Activated T-cell treated with anti-CD3 and anti-CD28 coated beads, Interleukin-2, amount 50 U/mL, for 1 hour (primary cell): ENCODE measurements at places on chromosomes 1 and 21.

GRCh38 chr1:92956254-92957029 is 4.8 kb downstream of the DIPK1A start:
- DNase-seq, result no peak

DNA sequence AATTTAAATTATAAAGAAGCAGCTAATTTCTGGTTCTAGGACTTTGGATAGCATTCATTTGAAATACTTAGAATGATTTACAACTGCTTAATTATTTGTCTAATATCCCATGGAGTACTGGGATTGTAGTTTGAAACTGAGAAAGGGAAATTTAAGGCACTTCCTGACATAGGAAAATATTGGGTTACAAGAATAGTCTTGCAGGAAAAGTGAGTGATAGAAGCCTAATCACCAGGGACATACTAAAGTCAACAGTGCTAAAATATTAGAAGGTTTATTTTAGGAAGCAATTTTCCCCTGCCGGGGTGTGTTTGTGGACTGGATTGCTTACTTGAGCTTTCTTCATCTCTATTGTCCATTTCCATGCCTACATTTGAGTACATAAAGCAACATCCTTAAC is 661.6 kb downstream of the ADGRL2 start:
- DNase-seq, result no peak

- no peak for DNase-seq
These were observed 13.7 kb downstream of the TFAP2E start for GRCh38 chr1:35586808-35587207.

DNA sequence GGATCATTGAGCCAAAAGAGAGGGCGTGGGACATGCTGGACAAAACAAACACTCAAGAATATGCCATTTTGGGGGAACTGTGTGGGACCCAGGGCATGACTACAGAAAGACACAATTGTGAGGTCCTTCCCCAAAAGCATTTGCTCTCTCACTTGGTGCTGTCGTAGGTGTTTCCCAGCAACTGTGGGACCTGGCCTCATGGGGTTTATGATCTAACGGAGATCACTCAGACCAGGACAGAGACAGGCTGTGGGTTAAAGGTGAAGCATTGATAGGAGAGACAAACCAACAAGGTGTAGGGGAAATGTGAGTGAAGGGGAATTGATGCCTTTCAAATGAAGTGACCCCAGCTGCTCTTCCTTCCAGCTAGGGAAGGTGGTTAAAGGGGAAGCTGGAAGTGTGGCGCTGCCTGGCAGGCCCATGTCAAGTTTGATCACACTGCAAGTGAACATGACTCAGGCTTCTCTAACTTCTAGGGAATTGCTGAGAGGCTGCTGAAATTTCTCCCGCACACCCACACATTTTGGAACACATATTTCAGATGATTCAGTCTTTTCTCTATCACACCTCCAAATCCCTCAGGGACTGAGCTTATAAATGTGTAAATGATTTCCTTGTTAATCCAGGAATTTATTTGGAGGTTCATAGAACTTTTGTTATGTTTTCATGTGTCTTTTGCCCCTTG is 30.2 kb downstream of the TRAF5 start:
- no peak for DNase-seq

GRCh38 chr1:162565460-162565859 is 3.9 kb downstream of the UAP1 start:
- DNase-seq, result no peak

DNA sequence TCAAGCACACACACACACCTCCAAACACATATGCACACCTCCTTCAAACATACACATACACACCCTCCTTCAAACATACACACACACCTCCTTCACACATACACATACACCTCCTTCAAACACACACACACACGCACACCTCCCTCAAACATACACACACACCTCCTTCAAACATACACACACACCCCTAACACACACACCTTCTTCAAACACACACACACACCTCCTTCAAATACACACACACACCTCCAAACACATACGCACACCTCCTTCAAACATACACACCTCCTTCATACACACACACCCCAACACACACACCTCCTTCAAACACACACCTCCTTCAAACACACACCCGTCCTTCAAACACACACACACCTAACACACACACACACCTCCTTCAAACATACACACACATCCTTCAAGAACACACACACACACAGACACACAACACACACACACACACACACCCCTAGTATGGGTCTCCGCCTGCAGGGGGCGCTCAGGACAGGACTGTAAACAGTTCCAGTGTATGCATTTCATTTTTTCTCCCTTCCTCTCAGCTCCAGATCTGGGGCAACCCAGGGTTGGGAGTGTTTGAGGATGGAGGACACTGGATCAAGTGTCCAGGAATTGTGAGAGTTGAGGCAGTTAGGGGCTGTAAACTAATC is 12.1 kb downstream of the LGR6 start:
- no peak for DNase-seq

- DNase-seq, result no peak
These were observed 542.5 kb upstream of the PKN2 start for GRCh38 chr1:88141499-88142074.

GRCh38 chr21:14617040-14617393 is 70.9 kb upstream of the SAMSN1 start:
- DNase-seq, result no peak

DNA sequence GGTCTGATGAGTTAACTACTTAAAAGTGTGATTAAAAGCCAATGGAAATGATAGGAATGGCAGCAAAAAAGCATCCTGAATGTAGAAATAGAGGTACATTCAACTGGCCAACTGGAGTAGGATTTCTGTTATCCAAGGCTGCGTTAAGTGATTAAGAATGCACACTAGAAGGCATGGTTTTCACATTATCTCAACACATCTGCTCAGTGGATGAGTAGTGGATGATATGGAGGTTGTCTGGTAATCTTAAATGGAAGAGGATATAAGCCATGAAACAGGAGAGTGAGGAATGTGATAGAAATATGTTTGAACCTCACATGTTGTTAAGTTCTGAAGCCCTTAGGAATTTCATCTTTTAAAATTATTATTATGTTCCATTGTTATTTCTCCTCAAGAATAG is 839.9 kb downstream of the USP25 start:
- DNase-seq, result no peak

GRCh38 chr1:211738691-211739301 is 63.4 kb upstream of the NEK2 start:
- no peak for DNase-seq

DNA sequence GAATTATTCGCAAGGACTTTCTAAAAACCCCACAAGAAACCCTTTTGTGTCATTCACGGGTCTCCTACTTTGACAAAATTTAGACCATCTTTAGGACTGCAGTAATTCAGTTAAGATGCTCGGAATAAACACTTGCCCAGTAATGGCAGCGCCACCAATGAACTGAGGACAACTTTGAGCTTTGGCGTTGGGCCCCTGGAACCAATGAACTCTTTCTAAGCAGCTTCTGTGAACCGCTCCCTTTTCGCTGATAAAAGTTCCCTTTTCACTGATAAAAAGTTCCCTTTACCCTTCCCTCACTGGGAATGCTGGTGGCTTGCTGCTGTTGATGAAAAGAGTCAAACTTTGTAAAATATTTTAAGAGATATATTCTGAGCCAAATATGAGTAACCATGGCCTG is 1.5 kb upstream of the MRPL55 start:
- no peak for DNase-seq

DNA sequence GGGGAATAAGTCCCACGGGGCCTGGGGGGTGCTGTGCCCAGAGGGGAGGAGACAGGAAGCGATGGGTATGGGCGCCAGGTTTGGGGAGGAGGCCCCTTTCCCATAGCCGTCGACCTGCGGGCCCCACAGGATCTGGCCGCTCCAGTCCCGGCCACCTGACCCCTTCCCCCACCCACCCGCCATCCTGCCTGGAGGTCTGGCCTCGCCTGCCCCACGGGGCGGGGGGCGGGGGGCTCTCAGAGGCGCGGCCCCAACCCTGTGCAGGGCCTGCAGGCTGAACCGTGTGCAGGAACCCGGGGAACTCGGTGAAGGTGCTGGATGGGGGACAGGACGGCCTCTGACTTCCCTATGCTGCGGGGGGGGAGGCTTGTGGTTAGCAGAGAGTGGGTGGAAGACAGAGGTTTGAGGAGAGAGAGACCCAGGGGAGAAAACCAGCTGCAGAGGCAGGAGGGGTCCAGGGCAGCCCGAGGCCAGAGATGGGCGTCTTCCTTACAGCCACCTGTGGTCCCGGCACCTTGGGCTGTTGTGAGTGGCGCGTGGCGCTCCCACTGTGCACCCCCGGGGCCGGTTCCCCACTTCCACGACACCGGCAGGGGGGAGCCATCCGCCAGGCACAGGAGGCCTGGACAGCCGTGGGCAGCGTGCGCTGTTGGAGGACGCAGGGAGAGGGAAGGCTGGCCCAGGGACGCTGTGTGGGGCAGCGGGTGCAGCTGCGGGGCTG is 2.5 kb upstream of the TNFRSF18 start:
- DNase-seq, result peak; percentile 61

DNA sequence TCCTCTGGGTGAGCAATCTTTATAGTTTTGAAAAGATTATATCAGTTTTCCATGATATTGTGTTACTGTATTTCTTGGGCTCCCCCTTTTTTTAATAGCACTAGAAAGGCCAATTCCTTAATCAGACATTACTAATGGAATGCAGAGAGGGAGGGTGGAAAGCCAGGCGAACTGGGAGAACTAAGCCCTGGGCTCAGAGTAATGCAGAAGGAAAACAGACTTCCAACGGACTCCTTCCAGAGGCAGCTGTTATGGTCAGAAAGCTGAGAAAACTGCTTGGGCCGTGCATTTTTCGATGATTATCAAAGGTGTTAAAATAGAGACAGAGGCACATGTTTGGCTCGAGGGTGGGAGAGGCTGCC is 206.3 kb downstream of the FOXD2 start:
- no peak for DNase-seq

DNA sequence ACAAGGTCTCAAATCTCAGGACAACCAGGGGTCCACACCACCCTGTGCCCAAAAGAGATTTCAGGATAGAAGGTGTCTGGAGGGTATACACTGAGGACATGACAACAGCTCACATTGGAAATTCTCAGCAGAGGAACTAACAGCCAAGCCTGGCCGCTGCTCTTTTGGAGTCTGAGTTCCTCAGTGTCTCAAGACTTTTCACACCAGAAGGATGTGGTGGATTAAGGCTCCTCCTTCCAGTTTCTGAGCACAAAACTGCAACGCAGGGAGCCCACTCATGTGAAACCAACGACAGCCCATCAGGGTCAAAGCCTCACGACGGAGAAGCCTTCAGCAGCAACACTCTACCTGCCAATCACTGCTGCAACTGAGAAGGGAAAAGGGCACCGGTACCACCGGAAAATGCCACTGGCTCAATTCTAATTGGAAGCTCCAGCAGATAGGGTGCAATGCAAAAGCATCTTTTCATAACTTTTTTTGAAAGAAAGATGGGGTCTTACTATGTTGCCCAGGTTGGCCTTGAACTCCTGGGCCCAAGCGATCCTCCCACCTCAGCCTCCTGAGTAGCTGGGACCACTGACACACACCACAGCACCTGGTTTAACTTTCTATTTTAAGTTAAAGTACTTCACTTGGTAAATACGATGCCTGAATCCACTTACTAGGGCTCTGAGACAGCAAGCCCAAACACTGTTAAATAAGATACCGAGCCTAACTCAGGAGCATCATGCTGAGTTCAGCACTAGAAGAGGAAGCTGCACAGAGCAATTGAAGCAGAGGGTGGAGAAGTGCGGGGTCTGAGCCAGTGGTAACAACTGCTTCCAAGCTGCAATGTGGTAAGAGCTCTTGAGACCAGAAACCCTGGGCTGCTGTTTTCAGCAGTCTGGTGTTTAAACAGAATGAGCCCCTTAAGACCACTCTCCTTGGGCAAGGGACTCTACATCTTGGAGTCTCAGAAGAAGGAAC is 7.8 kb downstream of the CAPZB start:
- no peak for DNase-seq

DNA sequence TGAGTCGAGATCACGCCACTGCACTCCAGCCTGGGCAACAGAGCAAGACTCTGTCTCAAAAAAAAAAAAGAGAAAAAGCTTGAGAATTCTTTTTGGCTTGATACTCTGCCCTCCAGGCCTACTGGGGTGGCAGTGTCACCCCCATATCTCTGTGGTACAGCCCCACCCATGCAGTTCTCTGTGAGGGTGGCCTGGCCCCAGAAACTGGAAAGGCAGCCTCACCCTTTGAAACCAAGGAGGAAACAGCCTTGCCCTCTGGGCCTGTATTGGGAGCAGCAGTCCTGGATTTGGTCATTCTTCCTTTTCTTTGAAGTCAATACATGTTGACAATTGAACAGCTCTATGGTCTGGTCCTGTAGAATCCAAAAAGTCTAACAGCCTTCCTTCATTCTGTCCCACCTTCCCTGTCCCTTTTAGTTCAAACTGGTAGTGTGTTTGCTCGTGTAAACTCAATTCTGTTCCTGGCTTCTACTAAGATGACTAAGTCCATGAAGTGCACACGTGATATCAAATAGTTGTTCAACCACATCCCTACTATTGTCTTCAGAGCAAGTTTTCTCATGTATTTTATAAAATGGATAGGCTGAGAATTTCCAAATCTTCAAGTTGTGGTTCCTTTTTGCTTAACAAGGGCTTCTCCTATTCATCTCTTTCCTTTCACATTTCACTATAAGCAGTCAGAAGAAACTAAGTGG is 13.2 kb downstream of the ST7L start:
- DNase-seq, result no peak

DNA sequence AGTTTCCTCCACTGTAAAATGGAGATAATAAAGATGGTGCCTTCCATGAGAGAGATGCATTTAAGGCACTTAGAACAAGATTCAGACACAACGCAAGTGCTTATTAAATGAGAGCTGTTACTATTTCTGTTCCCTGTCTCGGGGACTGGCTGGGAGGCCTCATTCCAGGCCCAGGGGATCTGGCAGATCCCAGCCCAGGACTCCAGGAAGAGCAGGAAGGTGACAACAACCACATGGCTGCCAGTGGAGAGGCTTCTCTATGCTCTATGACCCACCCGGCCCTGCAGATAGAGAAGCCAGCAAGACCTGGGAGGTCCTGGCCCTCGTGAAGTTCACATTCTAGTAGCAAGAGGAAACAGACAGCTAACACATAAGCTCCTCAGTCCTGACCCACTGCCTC is 175.5 kb downstream of the ACTL8 start:
- DNase-seq, result no peak

DNA sequence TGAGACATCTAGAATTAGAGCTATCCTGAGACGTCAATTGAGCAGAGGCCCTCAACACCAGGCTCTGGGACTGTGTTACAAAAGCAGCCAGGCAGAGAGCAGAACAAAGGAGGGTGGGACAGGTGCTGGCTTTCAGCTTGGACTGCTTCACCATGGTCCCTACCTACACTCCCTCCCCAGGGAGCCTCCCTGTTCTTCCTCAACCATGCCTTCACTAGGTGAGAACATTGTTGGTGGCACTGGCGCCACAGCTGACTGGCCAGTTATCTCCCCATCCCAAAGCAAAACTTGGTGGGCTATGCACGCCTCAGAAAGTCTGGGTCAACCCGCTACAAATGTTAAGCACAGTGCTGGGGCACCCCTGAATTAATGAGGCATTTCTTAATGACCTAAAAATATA is 87.8 kb downstream of the NMNAT2 start:
- no peak for DNase-seq

- no peak for DNase-seq
These were observed 22.6 kb upstream of the A3GALT2 start for GRCh38 chr1:33343539-33343938.
